Right cardiac atrium (tissue), 5 donors: ENCODE measurements at places on chromosomes 2 and 18. TPM values are rescaled to one million over a fixed set of nuclear protein-coding genes. Genes with fewer than 3 reads are reported as not detected.

YES1 gene
- total RNA-seq = 25.0 TPM

DNA sequence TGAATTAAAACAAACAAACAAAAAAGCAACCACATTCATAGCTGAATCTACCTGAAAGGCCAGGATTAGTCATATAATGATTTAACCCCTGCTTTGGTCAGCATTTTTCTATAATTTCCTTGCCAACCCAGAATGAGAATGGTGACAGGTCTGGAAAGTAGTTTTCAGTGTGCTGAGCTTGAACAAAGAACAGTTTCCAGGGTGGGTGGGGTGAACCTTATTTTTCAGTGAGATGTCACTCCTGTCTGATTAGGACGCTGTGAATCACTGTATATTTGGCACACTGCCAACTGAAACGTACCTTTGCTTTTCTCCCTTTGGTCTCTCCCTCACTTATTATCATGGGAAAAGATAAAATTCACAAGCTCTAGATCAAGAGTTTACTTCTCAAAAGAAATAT is 35.0 kb upstream of the DSC1 start:
- DNase-seq = no peak

DNA sequence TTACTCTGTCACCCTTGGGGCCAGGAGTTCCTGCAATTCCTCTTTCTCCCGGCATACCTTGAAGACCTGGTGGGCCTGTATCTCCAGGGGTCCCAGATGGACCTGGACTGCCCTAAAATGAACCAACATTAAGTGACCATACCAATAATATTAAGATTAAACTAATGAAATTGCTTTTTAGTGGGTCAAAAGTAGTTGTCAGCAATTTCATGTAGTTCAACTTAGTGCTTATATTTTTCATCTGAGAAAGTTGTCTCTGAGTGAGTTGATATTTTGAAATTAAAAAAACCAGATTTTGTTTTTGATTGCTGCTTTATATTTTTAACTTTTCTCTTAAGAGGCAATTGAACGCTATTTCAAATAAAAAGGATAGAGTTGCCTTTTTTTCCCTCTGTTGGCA is 83.1 kb downstream of the COL3A1 start:
- DNase-seq = no peak

- DNase-seq = no peak
Observed at GRCh38 chr2:61460163-61460562, 10.7 kb downstream of the USP34 start.

DNA sequence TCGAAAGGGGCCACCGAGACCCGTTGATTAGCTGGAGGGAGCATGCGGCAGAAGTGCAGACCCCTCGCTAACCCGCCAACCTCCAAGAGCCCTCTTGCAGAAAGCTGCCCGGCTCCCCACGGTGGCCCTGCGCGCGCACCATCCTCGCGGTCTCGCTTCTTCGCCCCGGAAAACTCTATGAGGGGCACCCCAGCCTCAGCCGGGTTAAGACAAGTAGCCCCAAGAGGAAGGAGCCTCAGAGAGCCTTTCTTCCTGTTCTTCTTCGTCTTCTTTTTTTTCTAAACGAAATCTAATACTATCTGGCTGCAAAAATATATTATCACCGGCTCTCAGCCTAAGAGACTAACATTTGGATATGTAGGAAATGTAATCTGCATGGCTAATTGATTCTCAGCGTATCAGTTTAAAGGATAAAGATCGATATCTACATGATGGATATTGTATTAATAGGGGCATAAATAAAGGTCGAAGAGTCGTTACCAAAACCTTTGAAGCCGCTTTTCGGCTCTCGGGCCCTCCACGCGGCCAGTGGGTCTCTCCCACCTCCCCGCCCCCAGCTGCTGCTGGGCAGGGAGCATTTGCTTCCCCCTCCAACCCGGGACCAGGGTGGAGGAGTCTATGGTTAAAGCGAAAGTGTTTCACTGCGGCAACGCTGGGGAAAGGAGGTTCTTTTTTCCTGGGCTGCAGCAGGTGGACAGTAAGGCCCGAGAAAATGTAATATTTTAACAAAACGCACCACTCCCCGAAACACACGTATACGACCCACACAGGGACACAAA is 6.1 kb upstream of the PAX3 start:
- DNase-seq = no peak

GRCh38 chr2:59025157-59025757 is 784.1 kb upstream of the FANCL start:
- DNase-seq = peak; percentile 54

DNA sequence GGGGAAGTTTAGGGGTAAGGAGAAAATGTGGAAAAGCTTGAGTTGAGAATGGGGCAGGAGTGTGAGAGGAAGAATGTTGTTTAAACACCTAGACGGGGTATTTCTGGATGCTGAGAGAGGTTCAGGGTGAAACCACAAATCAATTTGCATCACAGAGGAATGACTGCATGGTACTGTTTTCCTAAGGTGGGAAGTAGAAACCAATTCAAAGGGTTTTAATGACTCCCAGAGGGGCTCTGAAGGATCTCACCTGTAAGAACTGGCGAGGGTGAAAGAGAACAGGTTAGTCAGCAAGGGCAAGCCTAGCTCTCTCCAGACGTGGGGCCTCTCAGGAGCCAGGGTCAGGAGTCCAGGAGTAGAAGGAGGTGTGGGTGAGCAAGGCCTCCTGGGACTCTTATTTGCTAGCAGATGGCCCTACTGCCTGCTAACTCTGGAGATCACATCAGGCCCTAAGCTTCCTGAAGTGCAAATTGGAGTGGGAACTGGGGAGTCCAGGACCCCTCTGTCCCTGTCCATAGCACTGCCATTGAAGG is 133.0 kb upstream of the CELF4 start:
- DNase-seq = no peak

- no peak for DNase-seq
Observed at GRCh38 chr2:222976521-222977061, 75.4 kb upstream of the KCNE4 start.

TCF7L1 gene
- 12.9 TPM for total RNA-seq

- DNase-seq = no peak
Observed at GRCh38 chr2:46695283-46695682, 215.9 kb downstream of the TMEM247 start.

DNA sequence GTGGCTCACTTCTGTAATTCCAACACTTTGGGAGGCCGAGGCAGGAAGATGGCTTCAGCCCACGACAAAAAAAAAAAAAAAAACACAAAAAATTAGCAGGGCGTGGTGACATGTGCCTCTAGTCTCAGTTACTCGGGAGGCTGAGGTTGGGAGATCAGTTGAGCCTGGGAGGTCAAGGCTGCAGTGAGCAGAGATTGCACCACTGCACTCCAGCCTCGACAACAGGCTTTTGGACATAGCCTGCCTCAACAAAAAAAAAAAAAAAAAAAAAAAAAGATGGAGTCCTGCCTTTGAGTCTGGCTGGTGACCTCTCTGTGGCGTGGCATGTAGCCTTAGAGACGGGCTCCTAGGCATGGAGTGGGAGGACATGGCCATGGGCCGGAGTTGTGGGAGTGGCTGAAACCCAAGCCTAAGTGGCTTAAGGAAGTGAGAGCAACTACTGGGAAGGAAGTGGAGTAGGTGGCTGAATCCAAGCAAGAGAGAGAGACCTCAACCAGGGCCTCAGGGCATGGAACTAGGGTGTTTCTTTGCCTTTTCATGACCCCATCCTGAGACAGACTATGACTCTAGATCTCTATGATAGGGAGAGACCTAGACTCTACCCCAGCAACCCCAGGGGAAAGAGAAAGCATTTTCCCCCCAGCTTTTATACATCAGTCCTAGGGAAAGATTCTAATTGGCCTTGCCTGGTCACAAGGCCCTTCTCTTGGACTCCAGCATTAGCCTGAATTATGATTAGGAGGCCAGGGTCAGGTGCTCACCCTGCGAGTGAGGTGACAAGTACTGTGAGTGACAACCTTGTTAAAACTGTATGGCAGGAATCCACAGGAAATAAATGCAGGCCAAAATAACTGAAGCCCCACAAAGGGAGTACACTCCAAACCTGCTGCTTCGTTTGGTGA is 34.2 kb downstream of the NPAS2 start:
- no peak for DNase-seq

EPB41L3 gene
- total RNA-seq = 17.2 TPM

- DNase-seq = no peak
Observed at GRCh38 chr18:57089702-57090101, 57.2 kb upstream of the BOD1L2 start.

- DNase-seq = no peak
Observed at GRCh38 chr2:48400553-48401164, 129.3 kb upstream of the STON1 start.

PDCL3 gene
- total RNA-seq = 26.1 TPM

- DNase-seq = no peak
Observed at GRCh38 chr18:39039813-39040212, 1474.2 kb upstream of the CELF4 start.

DNA sequence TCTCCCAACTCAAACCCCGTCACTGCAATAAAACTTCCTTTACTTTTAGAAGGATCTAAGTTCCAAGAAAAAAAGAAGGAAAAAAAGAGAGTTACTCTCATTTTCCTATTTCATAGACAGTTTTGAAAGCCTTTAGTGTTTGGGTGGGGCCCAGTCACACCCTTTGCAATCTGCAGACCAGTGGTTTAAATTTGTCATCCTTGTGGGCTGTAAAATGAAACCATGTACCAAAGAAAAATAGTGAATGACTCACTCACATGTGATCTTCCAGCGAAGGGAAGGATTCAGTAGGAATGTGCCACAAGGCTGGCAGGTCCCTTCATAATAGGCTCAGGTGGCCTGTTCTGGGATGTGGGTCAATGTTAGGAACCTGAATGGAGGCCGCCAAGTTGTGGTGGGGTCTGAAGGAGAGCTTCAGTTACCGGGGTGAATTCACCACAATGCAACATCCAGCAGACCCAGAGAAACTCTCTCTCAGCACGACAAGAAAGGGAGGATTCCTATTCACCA is 28.3 kb downstream of the ANXA4 start:
- no peak for DNase-seq

- DNase-seq = no peak
Observed at GRCh38 chr2:219405958-219406860, 12.0 kb upstream of the DES start.

TUBA4B gene
- total RNA-seq = not detected
